ENCODE measurements at places on chromosomes 2 and 18.

DNA sequence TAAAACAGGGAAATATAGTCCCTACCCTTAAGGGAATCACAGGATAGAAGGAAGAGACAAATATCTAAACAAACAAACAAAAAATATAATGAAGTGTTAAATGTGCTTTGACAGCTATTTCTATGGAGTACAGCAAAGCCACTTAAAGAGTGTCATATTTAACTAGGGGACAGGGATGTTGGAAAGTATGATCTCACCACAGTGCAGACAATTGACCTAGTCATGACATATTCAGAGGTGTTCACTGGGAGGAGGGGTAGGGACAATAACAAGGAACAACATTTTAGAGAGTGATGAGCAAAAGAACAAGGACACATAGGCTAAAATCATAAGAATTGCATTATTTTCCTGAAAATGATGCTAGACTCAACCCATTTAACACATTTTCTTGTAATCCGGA, 107.5 kb downstream of the TMEM163 start:
- H3K27me3 ChIP-seq: no peaks in the 10 kb centered on the region
- no peak overlapping the region for H3K4me3 ChIP-seq
- no peaks in the 10 kb centered on the region for H3K36me3 ChIP-seq
- H3K27ac ChIP-seq: no peak overlapping the region
- no peak for DNase-seq
- no peaks in the 10 kb centered on the region for H3K4me1 ChIP-seq

DNA sequence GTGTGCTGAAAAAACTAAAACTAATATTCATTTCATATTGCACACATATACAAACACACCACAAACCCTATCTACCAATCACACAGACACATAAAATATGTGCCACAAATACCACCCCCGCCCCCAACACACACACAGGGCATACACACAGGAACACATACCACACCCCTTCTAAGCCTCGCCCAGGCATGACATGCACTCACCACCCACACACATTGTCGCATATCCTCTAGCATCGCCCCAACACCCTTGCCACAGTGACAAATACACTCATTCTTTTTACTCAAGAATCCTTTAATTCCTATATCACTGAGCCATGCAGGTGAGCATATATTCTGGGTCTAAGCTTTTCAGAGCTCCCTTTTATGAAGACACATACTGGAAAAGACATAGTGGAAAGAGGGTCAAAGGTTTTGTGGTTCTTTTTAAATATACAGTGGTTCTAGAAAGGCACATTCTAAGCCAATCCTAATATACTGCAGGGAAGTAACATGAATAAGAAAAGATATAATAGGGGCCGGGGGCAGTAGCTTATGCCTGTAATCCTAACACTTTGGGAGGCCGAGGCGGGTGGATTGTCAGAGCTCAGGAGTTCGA, 24.5 kb upstream of the LCLAT1 start:
- H3K36me3 ChIP-seq: no peaks in the 10 kb centered on the region
- H3K27ac ChIP-seq: peak overlapping the region; percentile 69
- DNase-seq: no peak
- H3K4me3 ChIP-seq: no peak overlapping the region
- peaks cover 20% of the 10 kb centered on the region for H3K4me1 ChIP-seq

GRCh38 chr2:130987519-130988425, 105.5 kb downstream of the FAM168B start:
- DNase-seq: no peak
- H3K27me3 ChIP-seq: no peaks in the 10 kb centered on the region
- no peak overlapping the region for H3K4me3 ChIP-seq

GRCh38 chr2:173989160-173989883, 24.1 kb upstream of the SP3 start:
- H3K4me3 ChIP-seq: no peak overlapping the region
- no peak for DNase-seq
- no peaks in the 10 kb centered on the region for H3K36me3 ChIP-seq
- H3K27me3 ChIP-seq: no peaks in the 10 kb centered on the region
- H3K4me1 ChIP-seq: peaks cover 21% of the 10 kb centered on the region

DNA sequence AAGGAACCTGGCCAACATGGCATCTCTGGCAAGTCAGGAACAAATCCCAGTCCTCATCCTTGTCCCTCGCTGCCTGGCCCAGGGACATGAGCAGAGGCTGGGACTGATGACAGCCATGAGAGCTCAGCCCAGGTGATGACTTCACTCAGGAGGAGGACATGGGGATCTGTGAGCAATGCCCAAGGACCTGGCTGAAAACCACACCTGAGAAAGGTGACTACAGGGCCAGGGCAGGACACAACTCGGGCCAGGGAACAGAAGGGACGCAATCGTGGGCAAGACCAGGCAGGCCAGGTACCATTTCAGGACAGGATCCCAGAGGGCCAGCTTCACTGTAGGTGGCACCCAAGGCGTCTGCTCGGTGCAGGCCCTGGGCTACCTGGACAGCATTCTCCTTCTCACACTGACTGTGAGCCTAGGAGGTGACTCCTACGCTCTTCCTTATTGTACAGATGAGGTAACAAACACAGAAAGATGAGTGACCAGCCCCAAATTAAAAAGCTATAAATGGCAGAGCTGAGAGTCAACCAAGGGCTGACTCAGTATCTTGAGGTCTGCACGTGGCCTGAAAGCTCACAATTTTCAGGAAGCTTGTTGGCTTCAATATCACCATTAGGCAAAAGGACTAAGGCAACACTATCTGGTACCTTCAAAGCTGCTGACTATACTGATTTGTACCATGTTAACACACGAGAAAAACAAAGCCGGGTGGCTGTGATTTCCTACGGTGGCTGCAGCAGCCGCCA, 141.1 kb downstream of the EIPR1 start:
- H3K27me3 ChIP-seq: no peaks in the 10 kb centered on the region
- H3K27ac ChIP-seq: no peak overlapping the region
- no peaks in the 10 kb centered on the region for H3K4me1 ChIP-seq
- H3K4me3 ChIP-seq: no peak overlapping the region
- DNase-seq: no peak

DNA sequence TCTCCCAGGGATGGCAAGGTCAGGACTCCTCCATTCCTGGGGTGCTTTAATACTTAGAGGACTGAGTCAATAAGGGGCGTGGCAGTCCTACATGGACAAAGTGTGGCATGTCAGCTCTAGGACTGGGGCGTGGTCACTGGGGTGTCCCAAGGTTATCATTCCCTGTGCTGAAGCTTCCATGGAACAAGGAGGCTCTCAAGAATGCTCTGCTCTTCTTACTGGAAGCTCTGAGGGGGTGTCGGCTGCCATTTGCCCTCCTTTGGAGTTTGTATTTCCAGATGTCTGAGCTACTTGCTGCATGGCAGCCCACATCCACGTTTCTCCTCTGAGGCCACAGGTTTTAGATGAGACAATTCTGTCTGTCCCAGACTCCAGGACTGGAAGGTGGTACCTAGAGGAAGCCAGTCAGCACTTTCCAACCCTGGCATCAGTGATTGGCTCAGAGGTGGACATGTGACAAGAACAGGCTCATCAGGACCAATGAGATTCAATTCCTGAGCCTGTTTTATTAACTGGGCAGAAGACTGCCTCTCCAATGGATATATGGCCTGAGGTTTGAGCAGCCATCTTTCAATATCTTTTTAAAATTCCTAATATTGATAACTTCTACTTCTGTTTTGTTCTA, 128.9 kb upstream of the ARL4C start:
- H3K4me1 ChIP-seq: no peaks in the 10 kb centered on the region
- DNase-seq: no peak
- H3K27ac ChIP-seq: no peak overlapping the region

- DNase-seq: no peak
- H3K4me3 ChIP-seq: no peak overlapping the region
- peak overlapping the region; percentile 64 for H3K27ac ChIP-seq
- peaks cover 4% of the 10 kb centered on the region for H3K4me1 ChIP-seq
- no peaks in the 10 kb centered on the region for H3K27me3 ChIP-seq
Observed at GRCh38 chr2:143525402-143525860, 396.2 kb downstream of the ARHGAP15 start.

DNA sequence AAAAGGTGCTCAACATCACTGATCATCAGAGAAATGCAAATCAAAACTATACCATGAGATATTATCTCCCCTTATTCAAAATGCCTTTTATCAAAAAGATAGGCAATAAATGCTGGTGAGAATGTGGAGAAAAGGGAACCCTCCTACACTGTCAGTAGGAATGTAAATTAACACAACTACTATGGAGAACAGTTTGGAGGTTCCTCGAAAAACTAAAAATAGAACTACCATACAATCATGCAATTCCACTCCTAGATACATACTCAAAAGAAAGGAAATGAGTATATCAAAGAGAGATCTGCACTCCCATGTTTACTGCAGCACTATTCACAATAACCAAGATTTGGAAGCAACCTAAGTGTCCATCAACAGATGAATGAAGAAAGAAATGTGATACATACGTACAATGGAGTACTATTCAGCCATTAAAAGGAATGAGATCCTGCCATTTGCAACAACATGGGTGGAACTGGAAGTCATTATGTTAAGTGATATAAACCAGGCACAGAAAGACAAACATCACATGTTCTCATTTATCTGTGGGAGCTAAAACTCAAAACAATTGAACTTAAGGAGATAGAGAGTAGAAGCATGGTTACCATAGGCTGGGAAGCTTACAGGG, 63.8 kb downstream of the MAP4K3 start:
- no peaks in the 10 kb centered on the region for H3K36me3 ChIP-seq
- H3K4me3 ChIP-seq: no peak overlapping the region
- no peaks in the 10 kb centered on the region for H3K27me3 ChIP-seq
- H3K27ac ChIP-seq: no peak overlapping the region
- no peak for DNase-seq

GRCh38 chr2:40161986-40162385, 289.9 kb downstream of the SLC8A1 start:
- no peak overlapping the region for H3K4me3 ChIP-seq
- no peaks in the 10 kb centered on the region for H3K27me3 ChIP-seq
- H3K4me1 ChIP-seq: no peaks in the 10 kb centered on the region
- H3K27ac ChIP-seq: no peak overlapping the region
- no peaks in the 10 kb centered on the region for H3K36me3 ChIP-seq

DNA sequence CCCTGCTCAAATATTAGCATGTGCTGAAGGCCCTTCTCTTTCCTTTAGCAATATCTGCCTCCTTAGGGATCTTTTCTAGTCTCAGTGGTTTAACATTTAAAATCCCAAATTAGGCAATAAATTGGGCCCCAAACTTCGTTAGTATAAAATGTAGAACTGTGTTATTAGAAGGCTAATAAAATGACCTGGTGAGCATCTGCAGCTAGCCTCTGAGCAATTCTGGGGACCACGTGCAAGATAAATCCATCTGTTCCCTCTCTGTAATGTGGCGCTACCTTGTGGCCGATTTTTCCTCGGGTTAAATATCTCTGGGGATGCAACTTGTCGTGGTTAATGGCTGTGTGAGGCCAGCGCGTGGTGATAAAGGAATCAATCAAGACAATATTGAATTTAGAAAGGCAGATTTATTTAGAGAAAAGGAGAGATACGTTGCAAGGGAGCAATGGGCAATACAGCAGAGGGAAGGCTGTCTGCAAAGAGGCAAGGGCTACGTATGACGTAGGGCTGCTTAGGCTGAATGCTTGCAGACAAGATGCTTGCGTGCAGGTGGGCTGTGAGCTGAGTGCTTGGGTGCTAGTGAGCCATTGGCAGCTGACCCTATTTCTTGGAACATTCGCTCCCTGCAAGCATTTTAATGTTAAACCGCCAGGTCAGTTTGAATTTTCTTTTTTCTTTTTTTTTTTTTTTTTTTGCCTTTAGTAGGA, 18.5 kb upstream of the IL36G start:
- no peaks in the 10 kb centered on the region for H3K27me3 ChIP-seq
- H3K4me3 ChIP-seq: no peak overlapping the region
- no peak for DNase-seq
- H3K4me1 ChIP-seq: no peaks in the 10 kb centered on the region
- no peak overlapping the region for H3K27ac ChIP-seq

- no peaks in the 10 kb centered on the region for H3K4me1 ChIP-seq
- no peak overlapping the region for H3K4me3 ChIP-seq
- no peak for DNase-seq
- no peaks in the 10 kb centered on the region for H3K27me3 ChIP-seq
- H3K36me3 ChIP-seq: no peaks in the 10 kb centered on the region
Observed at GRCh38 chr18:39647627-39648534, 2082.3 kb upstream of the CELF4 start.

DNA sequence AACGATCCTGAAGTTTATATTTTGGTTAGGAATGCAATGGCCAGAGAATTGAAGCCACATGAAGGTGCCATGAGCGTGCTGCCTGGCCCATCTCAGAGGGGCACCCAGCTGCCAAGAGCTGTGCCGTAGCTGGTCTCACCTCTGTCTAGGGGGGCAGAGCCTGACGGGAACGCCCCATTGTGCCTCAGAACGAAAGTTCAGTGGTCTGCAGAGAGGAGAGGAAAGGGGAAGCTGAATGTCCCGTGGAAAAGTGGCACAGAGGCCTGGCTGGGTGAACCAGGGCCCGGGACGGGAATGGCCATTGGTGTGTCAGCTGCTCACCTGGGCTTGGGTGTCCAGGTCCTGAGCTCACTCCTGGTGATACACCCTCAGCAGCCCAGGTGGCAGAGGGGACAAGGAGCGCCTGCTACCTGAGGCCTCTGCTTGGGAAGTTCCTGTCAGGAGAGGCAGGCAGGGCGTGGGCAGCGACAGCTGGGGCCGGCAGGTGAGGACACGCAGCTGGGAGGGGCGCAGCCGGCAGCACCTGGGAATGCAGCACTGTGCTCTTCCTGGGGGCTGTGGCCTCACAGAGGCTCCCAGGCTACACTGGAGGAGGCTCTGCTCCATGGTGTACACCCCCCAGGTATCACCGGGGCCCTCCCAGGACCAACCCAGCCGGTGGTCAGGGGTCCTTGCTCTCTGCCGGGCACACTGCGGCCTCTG, 67.3 kb downstream of the PARD6G start:
- no peak overlapping the region for H3K27ac ChIP-seq
- H3K36me3 ChIP-seq: no peaks in the 10 kb centered on the region
- DNase-seq: no peak
- no peaks in the 10 kb centered on the region for H3K4me1 ChIP-seq

- no peaks in the 10 kb centered on the region for H3K4me1 ChIP-seq
- no peaks in the 10 kb centered on the region for H3K27me3 ChIP-seq
- DNase-seq: no peak
- no peaks in the 10 kb centered on the region for H3K36me3 ChIP-seq
Observed at GRCh38 chr2:127164761-127165538, 55.1 kb downstream of the CYP27C1 start.

GRCh38 chr2:222296311-222296741, 2.5 kb downstream of the PAX3 start:
- H3K4me3 ChIP-seq: no peak overlapping the region
- H3K27ac ChIP-seq: no peak overlapping the region
- DNase-seq: no peak
- H3K36me3 ChIP-seq: no peaks in the 10 kb centered on the region
- peaks cover 8% of the 10 kb centered on the region for H3K4me1 ChIP-seq

- H3K4me3 ChIP-seq: no peak overlapping the region
- no peaks in the 10 kb centered on the region for H3K36me3 ChIP-seq
- no peak for DNase-seq
- no peak overlapping the region for H3K27ac ChIP-seq
- no peaks in the 10 kb centered on the region for H3K27me3 ChIP-seq
- no peaks in the 10 kb centered on the region for H3K4me1 ChIP-seq
Observed at GRCh38 chr2:23549821-23550530, 165.0 kb downstream of the KLHL29 start.

All from uterus (tissue), 4 donors.